ENCODE measurements at places on chromosomes 4 and X.

GRCh38 chrX:100368167-100368566 is 41.9 kb downstream of the PCDH19 start:
- no peak for DNase-seq

- no peak for DNase-seq
Measured at GRCh38 chrX:94612140-94612539, 938.1 kb downstream of the FAM133A start.

- DNase-seq: no peak
Measured at GRCh38 chr4:14241574-14241973, 614.0 kb upstream of the BOD1L1 start.

DNA sequence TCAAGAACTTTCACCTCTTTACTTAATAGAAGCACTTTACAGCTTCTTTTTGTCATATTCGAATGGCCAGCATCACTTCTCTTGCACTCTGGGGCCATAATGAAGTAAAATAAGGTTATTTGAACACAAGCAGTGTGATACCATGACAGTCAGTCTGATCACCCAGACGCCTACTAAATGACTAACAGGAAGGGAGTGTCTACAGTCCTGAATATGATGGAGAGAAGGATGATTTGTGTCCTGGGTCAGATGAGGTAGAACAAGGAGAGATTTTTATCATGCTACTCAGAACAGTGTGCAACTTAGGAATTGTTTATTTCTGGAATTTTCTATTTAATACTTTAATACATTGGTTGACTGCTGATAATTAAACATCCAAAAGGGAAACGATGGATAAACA is 284.2 kb upstream of the F9 start:
- no peak for DNase-seq

DNA sequence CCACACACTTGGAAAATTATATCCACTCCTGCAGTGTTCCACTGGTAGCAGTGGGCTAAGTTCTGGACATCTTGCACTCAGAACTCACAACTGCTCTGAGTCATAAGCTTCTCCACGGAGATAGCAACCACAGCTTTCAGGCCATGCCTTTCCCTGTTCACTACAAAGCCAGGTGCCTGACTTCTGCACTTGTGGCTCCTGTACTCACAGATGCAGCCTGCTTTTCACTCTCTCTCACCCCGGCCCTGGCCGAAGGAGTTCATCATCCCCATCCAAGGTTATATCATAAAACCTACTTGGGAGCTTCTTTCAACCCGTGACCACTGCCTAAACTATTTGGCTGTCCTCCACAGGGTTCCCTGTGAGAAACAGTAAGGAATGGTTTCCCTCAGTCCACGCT is 999.4 kb downstream of the GLUD2 start:
- peak; percentile 2 for DNase-seq

DNA sequence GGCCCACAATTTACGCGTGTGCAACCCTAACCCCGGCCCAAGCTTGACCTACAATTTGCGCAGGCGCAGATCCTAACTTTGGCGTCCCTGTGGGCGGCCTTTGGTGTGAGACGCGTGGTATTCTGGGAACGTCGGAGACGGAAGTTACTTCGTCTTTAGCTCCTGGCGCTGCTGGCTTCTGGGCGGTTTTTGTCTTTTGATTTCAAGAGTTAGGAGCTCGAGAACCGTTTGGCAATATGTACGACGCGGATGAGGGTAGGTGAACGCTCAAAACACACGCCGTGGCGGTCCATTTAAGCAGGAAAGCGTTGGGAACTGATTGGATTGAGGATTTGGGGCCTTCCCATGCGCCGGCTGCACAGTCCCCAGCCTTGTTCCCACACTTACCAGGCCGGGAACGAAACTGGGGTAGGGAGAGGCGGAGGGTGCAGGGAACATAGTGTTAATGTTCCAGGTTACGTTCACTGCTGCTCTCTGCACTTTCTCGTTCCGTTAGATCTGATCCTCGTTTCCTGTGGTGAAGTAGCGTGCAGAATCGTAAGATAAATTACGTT is at the start of gene POLR2B:
Gene POLR2B, plus strand, starts transcription at position 147 of the 554 bp plus-strand sequence. Its CDS starts 90 bp downstream, at position 237.
- peak; percentile 91 for DNase-seq

All from astrocyte of the spinal cord (primary cell).